ENCODE measurements at places on chromosomes 4 and X.

DNA sequence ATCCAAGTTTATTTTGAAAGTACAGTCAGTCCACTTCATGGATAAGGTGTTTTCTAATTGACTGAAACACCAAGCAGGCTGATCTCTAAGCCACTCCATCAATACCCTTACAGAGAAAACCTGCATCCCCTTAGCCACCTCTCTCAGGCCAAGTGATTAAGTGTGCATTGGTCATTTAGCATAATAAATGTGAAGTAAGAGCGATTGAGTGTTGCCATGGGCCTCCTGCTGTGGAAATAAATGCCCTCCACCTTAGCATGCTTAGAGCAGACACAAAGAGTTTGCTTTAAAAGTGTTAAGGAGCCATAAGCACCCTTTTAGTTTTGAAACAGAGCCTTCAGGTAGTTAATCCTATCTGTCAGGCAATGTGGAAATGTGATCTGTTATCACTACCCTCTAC lies 386.5 kb downstream of the GPAT3 start:
- no peak for DNase-seq

DNA sequence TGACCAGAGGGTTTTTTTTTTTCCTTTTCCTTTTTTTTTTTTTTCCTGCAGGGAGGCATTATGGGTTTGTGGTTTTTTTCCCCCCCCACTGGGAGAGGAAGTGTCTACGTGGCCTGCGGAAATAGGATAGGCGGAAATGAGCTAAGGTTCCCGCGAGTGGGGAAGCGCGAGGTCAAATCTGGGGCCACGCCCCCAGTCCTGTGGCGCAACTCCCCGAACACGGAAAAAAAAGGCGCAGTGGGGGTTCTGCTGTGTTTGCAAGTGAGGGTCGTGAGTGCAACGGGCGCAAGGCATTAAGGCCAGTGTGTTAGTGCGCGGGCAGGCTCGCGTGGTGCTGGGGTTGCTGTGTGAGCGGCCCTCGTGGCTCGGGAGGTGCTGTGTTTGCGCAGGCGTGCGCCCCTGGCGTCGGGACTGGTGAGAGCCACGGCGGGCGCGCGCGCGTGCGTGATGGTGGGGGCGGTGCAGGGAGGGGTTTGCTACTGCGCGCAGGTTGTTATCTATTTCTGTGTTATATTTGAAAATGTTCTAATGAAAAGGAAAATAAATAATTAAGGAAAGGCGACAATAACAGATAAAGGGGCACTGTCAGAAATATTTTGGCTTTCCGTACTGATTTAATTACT lies 685 bp upstream of the MORF4L2 start:
- peak; percentile 82 for DNase-seq

DNA sequence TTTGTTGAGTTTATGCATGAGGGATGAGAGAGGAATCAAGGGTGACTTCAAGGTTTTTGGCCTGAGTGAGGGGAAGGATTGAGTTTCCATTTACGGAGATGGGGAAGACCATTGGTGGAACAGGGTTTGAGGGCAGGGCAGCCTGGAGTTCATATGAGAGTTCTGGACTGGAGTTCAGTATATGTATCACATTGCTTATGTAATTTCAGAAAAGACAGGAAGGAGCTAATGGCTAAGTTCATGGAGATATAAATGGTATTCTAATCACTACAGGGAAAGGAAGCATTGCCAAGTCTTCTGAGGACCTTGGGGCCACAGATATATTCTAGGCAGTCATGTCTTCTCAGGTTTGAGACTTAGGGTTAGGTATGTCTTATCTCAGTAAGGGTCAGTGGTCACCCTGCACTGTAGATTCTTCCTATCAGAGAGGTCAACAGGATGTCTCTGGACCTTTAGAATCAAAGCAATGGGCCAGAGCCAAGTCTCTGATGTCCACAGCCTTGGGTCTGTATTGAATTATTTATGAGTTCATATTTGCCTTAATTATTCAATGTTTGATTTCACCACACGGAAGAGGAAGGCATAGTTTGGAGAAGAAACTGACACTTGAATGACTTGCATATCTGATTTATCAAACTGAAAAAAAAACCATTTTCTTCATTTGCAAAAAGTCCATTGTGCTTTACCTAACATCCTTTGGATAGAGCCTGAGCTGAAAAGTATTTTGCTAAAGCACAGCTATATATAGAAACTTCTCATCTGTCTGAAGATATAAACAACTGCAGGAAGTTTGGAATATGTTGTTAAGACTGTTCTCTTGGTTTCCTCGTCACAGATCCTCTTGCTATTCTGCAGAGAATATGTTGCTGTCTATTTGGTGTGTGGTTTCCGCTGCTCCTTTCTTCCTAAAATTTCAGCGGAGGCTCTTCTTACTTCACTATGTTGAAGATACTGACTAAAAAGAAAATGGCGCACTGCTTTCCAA lies 139.5 kb downstream of the PDGFRA start:
- DNase-seq = no peak

- no peak for DNase-seq
These were observed 35.5 kb upstream of the PARM1 start for GRCh38 chr4:74897386-74897785.

DNA sequence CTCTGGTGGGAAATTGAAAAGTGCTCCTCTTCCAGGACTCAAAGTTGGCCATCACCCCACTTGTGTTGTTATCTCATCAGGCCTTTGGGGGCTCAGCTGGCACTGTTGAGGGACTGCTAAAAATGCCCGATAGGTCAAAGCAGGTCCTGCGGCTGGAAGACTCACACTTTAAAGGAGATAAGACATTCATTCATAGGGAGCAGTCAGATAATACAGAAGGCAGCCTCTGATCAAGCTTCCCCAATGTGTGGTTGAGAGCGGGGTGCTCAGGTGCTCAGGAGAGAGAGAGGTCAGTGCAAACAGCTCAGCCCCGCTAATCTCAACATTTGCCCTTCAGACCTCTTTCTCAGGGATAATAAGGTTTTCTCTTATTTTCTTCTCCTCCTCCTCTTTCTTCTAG lies 70.3 kb downstream of the TMEM154 start:
- DNase-seq = no peak

- DNase-seq = no peak
These were observed 752 bp upstream of the ATP6AP2 start for GRCh38 chrX:40579900-40580536.

DNA sequence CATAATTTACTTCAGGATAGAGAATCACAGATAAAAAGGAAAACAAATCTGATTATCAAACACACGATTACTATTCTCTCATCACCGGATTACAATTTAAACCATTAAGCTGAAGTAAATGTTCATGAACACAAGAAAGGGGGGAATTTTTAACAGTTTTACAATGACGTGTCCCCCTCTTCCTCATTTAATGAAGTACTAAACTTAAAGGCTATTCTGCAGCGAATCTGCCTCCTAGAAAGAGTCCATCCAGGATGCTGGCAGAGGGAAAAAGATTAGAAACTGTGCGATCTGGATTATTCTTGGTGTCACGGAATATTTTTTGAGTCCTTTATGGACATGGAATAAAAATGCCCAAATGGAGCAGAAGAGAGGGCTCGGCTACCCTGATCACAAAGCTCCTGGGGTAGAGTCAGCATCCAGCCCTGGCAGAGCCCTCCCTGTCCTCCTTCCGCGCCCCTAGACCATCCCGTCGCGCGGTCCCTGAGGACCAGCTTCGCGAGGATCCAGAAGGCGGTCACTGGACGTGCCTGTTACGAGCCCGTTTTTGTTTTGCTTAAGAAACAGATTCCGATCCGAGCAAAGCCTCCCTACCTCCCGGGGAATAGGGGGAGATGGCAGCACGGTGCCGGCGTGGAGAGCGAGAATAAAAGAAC lies 1.2 kb downstream of the ELF2 start:
- no peak for DNase-seq

GRCh38 chr4:183158062-183158461 lies 59.0 kb downstream of the WWC2 start:
- no peak for DNase-seq

DNA sequence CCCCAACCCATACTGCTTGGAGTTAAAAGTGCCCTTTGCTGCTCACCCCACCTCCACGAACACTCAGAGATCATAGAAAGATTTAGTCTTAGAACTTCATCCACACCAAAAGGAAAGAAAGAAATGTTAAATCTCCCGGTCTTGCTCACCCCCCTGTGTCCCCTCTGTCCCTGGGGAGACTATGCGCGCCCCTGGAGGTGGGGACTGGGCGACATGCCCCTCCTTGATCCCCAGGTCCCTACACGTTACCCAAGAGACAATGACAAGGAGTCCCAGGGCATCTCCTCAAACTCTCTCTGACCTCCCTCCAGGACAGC lies 620 bp downstream of the ITM2A start:
- no peak for DNase-seq

DNA sequence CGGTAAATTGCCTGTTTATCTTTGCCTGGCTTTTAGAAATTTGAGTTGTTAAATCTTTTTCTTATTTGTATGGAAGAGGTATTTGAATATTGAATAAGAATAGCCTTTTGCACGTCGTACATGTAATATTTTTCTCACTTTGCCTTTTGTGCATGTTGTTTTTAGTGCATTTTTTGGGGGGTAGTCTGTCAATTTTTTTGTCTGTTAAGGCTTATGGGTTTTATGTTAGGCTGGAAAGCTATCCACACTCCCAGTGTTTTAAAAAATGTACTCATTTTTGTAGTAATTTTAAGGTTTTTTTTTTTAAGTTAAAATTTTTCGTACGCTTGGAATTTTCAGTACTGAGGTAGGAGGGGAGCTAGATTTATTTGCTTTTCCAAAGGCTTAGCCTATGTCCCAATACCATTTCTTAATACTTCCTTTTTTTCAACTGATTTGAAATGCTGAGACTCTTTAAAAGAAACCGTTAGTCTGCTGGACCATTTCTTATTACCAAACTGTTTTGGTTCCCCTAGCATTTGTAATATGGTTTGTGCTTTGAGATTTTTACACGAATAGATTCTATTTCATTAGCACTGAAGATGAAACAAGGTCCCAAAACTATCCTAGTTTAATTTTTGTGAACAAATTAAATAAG lies 1.3 kb downstream of the HERC5 start:
- no peak for DNase-seq

GRCh38 chr4:168177546-168178149 lies 85.3 kb downstream of the ANXA10 start:
- DNase-seq = no peak

DNA sequence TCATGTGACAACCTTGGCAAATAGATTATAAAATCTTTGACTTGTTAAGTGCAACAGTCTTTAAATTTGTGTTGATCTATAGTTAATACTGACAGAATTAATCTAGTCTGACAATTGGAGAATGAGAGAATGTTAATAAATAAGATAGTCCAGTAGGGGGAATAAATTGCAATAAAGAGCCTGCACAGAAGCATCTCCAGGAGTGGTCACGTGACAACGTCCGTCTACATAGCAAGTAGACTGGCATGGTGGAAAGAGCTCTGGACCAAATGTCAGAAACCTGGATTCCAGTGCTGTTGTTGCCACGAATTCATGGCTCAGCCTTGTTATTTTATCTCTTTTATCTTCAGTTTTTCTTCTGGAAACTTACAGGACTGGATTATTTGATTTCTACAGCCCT lies 436.5 kb downstream of the RAB28 start:
- DNase-seq = no peak

DNA sequence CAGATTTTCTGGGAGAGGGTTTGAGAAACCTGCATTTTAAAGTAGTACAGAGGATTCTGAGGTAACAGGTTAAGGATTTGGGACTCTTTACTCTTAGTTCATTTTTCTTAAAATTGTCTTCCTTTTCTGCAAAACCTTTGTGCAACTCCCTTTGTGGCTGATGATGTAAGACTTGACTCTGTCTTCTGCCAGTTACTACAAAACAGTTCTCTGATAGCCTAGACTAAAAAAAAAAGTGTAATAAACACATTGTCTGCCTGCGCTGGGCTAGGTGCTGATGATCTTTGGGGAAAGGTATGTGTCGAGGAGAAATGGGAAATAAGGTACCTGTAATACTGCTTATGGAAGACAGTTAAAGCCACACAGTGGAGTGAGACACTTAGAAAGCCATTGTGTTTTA lies 28.7 kb downstream of the IL13RA1 start:
- no peak for DNase-seq

DNA sequence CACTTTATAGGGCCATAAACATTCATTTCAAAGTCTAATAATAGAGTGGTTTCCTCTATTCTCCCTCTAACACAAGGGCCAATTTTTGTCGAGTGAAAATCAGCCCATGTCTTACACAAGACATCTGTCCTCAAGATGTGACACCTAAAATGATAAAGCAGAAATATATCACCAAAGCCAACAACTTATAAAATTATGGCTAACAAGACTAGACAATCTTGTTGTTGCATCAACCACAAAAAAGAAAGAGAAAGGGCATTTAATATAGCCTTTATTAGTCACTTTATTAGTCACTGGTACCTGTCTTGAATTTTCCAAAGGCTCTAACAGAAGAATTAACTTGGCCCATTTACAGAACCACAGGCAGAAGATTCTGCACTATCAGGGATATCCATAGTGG lies 161.6 kb downstream of the SMIM20 start:
- DNase-seq = no peak

DNA sequence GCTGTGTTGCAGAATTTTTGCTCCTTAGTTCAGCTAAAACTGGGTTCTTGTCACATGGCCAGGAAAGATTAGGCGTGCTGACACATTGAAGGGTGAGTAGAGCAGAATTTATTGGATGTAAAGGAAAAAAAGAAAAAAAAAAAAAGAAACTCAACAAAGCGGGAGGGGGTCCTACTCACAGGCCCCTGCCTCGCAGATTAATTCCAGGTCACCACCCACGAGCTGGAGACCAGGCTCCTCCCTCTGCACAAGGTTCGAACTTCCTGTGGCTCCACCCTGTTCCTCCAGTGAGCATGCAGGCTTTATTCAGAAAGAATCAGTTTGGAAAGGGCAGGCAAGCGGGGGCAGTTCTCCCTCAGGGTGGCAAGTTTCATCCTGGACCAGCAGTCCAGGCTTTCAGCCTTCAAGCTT lies 17.1 kb downstream of the MGST2 start:
- no peak for DNase-seq

- DNase-seq = no peak
These were observed 1003.6 kb downstream of the FAT4 start for GRCh38 chr4:126318376-126318775.

- no peak for DNase-seq
These were observed 31.8 kb downstream of the SERTM2 start for GRCh38 chrX:111543212-111543741.

DNA sequence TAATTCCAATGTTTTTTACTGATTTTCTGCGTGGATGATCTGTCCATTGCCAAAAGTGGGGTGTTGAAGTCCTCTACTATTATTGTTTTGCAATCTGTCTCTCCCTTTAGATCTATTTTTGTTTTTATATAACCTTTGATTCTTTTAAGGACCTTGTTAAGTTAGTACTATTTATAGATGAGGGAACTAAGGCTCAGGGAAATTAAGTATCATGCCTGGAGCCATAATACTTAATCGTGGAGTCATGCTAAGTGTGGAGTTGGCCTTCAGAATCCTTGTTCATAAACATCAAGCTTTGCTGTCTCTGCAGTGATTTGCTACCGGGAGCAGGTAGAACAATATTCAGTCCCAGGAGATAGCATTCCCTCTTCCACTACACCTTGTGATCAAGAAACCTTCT lies 31.0 kb downstream of the SGMS2 start:
- no peak for DNase-seq

DNA sequence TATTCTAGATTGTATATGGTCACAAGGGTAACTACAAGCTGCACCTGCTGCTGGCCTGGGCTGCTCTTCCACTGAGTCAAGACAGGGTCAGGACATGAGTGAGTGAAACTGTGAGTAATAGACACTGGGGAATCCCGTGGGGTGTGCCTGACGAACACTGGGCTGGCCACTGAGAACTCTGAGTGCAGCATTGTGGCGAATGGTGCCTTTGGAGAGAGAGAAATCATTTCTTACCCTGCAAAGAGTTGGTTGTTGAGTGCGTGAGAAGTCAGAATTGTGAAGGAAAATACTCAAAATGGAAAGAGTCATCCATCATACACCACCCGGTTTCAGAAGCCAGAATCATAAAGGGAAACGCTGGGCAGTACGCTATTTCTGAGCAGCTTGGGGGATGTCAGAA lies 43.1 kb upstream of the LSM6 start:
- no peak for DNase-seq

All from memory B cell (primary cell).